NCI-H2081 treated with DMSO at 0.1 percent for 48 hours (cell line): ENCODE measurements at places on chromosomes 7 and 10.

- no peak for DNase-seq
Observed at GRCh38 chr10:12218991-12219390, 23.0 kb downstream of the CDC123 start.

DNA sequence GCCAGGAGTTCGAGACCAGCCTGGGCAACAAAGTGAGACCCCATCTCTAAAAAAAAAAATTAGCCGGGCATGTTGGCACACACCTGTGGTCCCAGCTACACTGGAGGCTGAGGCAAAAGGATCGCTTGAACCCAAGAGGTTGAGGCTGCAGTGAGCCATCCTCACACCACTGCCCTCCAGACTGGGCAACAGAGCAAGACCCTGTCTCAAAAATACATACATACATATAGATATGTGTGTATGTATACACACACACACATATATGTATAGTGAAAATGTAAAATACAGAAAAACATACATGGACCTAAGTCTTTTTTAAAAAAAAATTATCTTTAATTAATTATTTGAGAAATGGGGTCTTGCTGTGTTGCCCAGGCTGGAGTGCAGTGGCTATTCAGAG is 5.5 kb downstream of the SMO start:
- no peak for DNase-seq

DNA sequence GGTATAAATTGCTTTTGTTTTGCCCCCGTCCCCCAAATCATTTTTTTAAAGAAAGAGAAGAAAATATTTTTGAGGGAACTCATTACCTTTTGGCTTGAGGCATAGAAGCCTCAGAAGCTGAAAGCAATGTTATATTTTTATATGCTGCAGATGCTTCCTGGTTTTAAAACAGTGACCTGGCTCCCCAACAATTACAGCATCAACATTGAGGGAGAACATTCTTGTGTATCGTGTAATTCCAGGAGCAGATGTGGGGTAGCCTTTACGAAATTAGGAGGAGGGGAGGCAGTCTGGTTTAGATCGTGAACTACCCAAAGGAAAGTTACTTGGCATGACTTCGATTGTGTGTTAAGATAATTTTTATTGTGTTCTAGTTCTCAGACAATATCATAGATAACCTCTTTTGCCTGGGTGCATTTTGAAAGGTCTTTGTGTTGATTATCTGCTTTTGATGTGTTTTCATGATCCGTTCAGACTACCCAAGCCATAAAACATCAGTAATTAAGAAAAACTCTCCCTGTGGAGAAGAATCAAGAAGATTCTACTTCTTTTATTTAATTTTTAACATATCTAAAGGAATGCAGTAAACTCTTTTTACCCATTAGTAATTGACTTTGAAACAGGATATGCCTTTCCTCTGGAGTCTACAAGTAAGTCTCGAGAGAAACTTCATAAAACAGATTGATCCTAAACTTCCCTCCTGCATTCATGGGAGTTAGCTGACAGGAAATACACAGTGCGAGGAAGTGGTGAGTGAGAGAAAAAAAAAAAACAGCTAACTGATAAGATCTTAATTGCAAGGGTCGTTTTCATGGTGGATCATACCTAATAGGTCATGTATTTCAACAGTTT is 141.4 kb downstream of the KIAA1217 start:
- no peak for DNase-seq

- no peak for DNase-seq
Observed at GRCh38 chr10:116886772-116887171, 37.5 kb downstream of the ENO4 start.

DNA sequence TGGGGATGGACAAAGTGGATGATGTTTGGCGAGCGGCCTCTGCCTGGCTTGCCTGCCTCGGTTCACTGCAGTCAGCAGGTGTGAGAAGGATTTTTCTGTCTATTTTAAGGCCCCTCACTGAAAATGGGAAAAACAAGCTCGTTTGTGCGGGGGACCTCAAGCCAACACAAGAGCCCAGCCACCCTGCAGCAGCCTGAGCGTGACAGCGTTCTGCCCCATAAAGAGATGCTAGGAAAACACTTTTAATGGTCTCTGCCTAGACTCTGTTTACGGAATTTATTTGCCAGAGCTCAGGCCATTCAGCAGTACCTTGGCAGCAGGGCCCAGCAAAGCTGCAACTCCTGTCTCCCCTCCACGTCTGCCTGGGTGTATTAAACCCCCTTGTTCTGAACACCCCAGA is 131.7 kb downstream of the GRK5 start:
- no peak for DNase-seq

DNA sequence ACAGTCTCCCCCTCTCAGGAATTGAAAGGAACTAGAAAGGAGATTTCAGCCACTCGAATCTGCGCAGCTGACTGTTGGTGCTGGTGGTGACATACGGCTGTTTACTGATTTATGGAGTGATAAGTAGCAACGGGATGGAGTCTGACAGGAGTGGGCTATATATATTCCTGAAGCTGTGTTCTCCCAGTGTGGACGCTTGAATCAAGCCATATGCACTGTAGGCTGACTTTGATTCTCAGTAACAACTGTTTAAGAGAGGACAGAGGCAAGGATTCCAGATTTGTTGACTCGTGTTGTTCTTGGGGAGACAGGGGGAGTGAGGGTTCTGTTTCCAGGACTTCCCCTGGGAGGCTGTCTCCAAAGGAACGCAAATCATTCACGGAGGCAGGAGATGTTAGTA is 260.1 kb upstream of the AUTS2 start:
- DNase-seq = no peak

- no peak for DNase-seq
Observed at GRCh38 chr10:100749309-100750217, 4.2 kb downstream of the PAX2 start.

DNA sequence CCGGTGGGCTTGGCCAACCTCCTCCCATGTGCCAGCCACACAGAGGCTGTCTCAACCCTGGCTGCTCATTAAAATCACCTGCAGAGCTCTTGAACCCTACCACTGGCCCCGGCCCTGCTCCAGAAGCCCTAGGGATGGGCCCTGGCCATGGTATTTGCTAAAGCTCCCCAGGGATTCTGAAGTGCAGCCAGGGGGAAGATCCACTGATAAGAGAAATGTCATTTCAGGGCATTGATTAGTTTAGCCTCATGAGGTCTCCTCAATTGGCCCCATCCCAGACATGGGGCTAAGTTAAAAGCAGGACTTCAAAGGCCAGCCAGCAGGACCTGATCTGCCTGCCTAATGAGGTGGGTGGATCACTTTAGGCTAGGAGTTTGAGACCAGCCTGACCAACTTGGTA is 65.2 kb downstream of the ABRAXAS2 start:
- no peak for DNase-seq

GRCh38 chr10:130606001-130606405 is 469.8 kb downstream of the GLRX3 start:
- DNase-seq = no peak

DNA sequence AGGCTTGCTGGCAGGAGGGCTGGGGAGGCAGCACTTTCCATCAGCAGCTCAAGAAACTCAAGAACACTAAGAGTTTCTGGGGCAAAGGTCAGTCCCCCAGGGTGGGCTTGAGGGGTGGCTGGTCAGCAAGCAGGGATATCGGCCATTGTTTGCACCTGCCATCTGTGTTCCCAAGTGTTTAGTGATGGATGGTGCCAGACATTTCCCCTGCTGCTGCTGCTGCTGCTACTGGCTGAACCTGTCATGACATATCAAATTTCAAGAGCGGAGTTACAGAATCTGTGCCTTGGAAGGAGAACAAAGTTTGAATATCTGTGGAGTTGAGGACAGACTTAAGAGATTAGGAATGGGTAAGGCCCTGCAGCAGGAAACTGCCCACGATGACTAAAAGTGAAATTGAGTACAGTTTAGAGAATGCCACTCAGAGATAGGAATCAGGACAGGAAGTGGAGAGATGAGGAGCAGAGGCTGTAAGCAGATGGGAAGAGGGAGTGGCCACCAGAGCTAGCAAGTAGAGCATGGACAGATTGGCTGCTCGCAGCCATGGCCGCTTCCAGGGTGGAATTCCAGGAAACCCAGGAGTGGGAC is 39.2 kb upstream of the PPP1R3C start:
- DNase-seq = no peak

DNA sequence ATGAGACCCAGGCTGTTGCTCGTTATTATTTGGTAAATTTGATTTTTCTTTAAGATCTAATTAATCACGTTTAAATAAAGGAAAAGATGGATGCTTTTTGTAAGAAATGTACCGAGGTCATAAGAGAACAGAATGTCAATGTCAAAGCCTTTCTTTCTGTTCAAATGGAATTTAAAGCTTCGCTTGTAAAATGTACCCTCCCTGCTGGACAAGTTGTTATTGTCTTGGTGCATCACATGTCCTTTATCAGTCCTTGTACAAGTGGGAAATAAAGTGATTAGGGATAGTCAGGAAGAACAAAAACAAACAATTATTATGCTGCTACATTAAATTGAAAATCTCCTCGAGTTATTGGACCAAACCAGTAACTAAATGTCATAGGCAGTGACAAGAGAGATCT is 363.2 kb downstream of the PHTF2 start:
- DNase-seq = no peak

DNA sequence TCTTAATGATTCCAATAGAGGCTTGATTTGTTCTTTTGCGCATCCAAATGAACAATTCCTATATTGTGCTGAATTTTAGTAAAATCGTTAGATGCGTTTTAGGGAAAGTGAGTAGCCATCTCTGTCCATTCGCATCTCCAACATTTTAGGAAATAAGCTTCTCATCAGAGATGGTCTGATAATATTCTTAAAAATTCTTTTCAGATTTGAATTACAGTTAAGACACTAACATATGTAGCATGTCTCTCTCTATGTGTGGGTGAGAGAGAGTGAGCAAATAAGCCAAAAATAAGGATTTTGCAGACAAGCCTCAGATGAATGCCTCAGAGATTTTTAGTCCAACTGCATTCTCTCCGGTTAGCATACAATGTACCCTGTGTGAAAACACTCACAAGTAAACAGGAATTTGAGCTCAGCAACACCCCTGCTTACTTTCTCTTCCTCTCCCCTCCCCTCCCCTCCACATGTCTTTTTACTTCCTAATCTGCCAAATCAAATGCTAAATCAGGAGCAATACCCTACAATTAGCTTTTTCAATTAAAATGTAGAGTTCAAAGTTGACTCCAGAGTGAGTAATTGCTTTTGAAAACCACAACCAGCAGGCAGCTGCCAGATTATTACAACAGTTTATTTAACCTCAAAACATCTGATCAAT is 354.4 kb downstream of the CRPPA start:
- no peak for DNase-seq

GRCh38 chr10:90695915-90696676 is 161.7 kb downstream of the HTR7 start:
- no peak for DNase-seq

GRCh38 chr7:150321788-150322113 is 1.4 kb upstream of the LRRC61 start:
- no peak for DNase-seq

DNA sequence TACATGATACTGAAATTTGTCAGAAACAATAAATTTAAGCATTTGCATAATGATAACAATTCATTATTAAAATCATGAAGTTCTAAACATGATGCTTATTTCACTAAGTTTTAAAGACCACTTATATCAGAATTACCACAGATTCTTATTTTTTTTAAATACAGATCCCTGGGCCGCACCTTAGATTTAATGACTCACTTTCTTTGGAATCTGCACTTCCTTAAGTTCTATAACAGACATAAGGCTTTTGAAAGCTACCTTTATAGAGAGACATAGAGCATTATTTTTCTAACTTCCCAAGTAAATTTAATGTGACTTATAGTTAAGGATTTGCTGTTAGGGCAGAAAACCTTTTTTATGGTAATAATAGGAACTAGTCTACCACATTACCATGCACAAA is 214.9 kb downstream of the IPMK start:
- DNase-seq = no peak

GRCh38 chr10:488933-489215 is 200.6 kb downstream of the DIP2C start:
- DNase-seq = no peak

DNA sequence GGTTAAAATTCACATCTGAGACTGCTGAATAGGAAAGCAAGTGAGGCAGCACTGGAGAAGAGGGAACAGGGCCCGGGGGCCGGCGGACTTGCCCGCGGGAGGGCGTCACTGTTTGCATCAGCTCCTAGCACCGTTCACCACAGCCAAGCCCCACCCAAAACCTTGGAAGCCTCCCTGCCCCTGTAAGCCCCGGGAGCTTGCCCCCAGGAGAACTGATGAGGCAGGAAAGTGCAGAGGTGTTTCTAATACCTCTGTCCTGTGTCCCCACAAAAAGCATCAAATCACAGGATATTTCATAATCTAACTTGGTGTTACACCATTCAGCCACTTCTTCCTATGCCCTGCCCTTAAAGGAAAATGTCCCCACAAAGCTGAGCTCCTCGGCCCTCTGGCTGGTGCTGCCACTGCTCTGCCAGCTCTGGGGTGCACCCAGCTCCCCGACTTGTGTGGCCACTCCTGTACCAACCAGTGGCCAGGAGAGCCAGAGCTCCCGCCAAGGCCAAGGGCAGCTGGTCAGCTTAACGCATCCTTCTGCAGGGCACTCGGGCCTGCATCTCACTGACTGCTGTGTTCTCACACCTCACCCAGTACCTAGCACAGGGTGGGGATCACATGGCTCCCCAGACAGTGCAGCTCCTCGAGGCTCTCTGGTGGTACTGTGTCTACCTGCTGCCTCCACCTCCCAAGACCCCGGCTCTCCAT is 47.3 kb upstream of the CNPY1 start:
- DNase-seq = no peak

- DNase-seq = no peak
Observed at GRCh38 chr10:48550071-48550691, 54.7 kb downstream of the ARHGAP22 start.
